ENCODE measurements at places on chromosomes 6 and 20.

- DNase-seq = no peak
These were observed 2.9 kb downstream of the RXRB start for GRCh38 chr6:33197431-33198048.

DNA sequence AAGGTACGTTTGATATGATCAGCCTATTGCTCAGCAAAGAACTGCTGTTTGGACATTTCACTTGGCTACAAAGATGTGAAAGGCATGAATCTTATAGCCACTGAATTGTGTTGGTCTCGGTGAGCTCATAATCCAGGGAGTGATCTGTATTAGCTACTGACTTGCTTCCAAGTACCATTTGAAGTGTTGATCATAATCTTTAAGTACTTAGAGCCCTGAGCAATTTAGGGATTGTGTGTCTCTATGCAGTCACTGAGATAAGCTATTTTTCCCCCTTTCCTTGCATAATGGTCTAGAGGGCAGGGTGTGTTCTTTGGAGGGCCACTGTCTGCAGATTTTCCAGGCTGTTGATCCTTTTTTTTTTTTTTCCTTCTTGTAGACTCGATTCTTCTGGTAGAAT is 393.6 kb downstream of the ESR1 start:
- no peak for DNase-seq

GRCh38 chr6:102981490-102982015 is 1588.0 kb downstream of the GRIK2 start:
- no peak for DNase-seq

GRCh38 chr6:133835901-133836300 is 53.0 kb upstream of the TCF21 start:
- no peak for DNase-seq

- DNase-seq = peak; percentile 84
These were observed 5.5 kb upstream of the NPBWR2 start for GRCh38 chr20:64112691-64113443.

- DNase-seq = no peak
These were observed 88.8 kb downstream of the HDGFL1 start for GRCh38 chr6:22658183-22658582.

DNA sequence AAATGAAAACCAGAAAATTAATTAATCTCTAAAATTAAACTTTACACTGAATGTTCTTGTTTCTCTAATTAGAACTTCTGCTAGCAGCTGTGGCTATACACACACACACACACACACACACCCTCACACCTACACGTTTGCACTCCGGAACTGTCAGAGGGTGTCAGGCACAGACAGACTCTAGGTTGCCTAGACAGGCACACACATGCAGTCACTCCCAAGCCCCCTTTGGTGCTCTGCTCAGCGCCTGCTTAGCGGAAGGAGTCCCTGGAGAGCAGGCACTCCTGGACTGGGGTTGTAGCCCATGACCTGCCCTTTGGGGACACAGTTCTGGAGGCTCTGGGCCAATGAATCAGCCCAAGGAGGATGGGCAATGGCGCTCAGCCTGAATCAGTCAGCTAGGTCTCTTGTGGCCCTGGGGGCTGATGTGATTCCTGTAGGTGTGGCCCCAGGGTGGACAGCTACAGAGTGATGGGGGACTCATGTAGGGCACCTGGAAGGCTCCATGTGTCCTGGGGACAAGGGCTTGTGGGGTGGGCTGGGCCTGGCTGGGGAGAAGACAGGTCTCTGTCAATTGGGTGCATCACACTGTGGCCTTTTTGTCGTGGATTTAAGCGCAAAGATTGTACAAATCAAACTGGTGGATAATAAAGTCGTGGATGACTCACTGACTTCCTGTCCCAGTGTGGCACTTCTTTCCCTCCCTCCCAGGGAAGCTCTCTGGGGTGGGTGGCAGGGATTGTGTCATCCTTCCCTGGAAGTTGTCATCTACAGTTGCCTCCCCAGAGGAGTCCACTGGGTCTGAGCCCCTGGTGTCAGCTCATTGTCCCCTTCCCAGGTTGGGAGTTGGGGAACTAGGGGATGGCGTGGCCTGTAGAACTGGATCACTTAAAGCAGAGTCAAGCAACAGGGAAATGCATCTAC is 8.8 kb downstream of the TMEM151B start:
- no peak for DNase-seq

DNA sequence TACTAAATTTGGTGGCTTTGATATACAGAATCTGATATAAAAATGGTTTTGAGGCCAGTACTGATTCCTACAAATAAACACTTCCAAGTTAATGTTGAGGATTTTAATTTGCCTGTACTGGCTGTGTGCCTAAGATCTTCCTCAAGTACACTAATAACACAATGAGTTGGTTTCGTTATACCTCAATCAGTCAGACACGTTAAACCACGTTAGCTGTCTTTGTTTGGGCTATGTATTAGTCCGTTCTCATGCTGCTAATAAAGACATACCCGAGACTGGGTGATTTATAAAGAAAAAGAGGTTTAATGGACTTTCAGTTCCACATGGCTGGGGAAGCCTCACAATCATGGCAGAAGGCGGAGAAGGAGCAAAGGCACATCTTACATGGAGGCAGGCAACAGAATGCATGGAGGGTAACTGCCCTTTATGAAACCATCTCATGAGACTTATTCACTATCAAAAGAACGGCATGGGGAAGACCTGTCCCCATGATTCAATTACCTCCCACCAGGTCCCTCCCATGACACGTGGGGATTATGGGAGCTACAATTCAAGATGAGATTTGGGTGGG is 46.2 kb downstream of the NT5E start:
- DNase-seq = no peak

DNA sequence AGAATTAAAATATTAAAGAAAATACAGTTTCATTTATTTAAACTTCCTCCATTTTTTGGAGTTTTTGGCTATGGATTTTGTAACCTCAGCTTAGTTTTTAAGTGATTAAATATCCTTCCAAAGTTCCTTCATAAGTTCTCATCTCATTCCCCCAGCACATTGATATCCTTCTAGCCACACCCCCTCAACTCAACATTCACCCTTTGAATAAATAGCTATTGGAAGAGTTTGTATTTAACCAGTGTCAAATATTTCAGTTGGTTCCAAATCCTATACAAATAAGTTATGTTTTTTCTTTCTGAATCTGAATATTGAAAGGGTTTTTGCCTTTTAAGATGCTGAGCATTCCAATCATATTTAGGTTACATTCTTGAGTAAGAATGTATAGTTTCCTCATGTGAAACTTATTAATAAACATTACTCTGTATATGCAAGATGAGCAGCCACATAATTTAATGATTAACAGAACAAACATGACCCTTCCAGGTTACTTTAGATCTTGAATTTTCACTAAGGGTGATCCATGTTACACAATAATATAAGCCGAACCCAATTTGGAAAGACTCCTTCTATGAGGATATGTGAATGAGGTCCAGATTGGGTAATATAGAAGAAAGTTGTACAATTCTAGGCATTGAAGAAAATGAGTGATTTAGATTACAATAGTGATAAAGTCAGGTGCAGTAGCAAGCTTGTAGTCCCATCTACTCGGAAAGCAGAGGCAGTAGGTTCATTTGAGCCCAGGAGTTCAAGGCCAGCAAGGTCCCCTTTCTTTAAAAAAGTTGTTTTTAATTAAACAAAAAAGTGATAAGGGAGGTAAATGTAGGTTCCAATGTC is 13.6 kb downstream of the GLYATL3 start:
- no peak for DNase-seq

- peak; percentile 50 for DNase-seq
These were observed 64.9 kb upstream of the AFDN start for GRCh38 chr6:167761794-167762258.

GRCh38 chr6:170429450-170429849 is 122.9 kb downstream of the FAM120B start:
- no peak for DNase-seq

- no peak for DNase-seq
These were observed 8.3 kb upstream of the NPEPL1 start for GRCh38 chr20:58684291-58684690.

DNA sequence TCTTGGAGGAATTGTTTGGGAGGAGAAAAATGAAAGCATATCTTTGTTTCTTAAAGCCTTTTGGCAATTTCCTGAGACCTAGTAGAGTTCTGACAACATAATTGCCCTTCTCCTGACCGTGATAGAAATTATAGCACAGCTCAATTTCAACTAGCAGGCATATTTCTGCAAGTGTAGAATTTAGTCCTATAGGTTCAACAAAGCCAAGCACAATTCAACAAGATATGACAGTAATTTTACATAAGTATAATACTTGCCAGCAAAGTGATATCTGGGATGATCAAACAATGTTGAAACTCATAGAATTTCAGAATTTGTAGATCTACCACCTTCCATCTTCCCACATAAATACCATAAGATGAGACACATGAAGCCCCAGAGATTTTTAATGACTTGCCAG is 73.1 kb downstream of the SPTLC3 start:
- no peak for DNase-seq

GRCh38 chr6:84061613-84062398 is 28.2 kb downstream of the MRAP2 start:
- DNase-seq = no peak

GRCh38 chr20:10501402-10501801 is 66.3 kb downstream of the SLX4IP start:
- no peak for DNase-seq

GRCh38 chr6:103183831-103184411 is 1675.8 kb downstream of the HACE1 start:
- DNase-seq = no peak

- no peak for DNase-seq
These were observed 238.1 kb downstream of the RNGTT start for GRCh38 chr6:88725111-88725975.

- DNase-seq = no peak
These were observed 82.6 kb downstream of the HIVEP1 start for GRCh38 chr6:12094689-12095088.

DNA sequence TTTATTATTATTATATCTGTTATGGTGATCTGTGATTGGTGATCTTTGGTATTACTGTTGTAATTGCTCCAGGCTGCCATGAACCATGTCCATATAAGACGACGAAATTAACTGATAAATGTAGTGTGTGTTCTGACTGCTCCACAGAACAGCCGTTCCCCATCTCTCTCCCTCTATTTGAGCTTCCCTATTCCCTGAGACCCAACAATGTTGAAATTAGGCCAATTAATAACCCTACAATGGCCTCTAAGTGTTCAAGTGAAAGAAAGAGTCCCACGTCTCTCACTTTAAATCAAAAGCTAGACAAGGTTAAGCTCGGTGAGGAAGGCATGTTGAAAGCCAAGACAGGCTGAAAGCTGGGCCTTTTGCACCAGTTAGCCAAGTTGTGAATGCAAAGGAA is 51.6 kb downstream of the ZFP64 start:
- no peak for DNase-seq

DNA sequence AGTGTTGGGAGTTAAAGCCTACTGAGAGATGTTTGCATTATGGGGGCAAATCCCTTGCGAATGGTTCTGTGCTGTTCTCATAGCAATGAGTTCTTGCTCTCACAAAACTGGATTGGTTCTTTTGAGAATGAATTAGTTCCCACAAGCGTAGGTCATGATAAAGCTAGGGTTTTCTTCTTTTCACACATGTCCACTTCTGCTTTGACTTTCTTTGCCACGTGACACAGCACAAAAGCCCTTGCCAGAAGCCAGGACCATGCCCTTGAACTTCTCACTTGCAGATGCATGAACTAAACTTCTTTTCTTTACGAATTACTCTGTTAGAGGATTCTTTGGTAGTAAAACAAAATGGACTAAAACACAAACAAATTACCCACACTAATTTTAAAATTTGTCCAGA is 922.8 kb downstream of the EPHA7 start:
- DNase-seq = no peak

- DNase-seq = no peak
These were observed 3.6 kb upstream of the BNIP5 start for GRCh38 chr6:36340306-36340617.
